ENCODE measurements at places on chromosomes 3 and 15. TPM values are rescaled to one million over a fixed set of nuclear protein-coding genes. Genes with fewer than 3 reads are reported as not detected.

Gene RTP1
- 0.61 TPM for total RNA-seq

Gene RBP2
- total RNA-seq, result not detected

Gene AGBL1
- total RNA-seq, result 1.1 TPM

Gene PLAAT1
- total RNA-seq, result 9.3 TPM

Gene TNFAIP8L3
- 3.8 TPM for total RNA-seq

Gene BOC
- 57.0 TPM for total RNA-seq

Gene LRRK1
- 5.3 TPM for total RNA-seq

Gene FSTL1
- total RNA-seq, result 722 TPM

Gene LARP6
- total RNA-seq, result 32.6 TPM

Gene ABI3BP
- 43.4 TPM for total RNA-seq

Gene HES1
- total RNA-seq, result 37.7 TPM

- DNase-seq, result no peak
These were observed 35.0 kb downstream of the SPSB4 start for GRCh38 chr3:141086188-141086587.

- no peak for DNase-seq
These were observed 15.7 kb downstream of the KLHL18 start for GRCh38 chr3:47298439-47298838.

- no peak for DNase-seq
These were observed 31.5 kb downstream of the NLGN1 start for GRCh38 chr3:173429076-173429475.

DNA sequence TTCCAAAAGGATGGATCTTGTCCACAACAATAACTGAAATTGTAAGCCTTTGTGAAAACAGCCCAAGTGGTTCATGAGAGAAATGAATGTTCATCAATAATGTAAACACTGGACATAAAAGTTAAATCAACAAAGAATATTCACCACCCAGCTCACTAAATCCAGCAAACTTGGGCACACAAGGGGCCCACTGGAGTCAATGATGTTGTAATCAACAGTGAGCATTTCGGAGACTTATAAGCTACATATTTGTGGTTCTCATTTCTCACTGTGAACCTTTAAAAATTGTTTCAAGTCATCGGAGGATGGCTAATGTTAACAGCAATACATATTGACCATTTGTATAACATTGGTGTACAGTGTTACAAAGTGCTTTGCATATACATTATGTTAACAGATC lies 63.1 kb downstream of the VGLL4 start:
- DNase-seq, result no peak

DNA sequence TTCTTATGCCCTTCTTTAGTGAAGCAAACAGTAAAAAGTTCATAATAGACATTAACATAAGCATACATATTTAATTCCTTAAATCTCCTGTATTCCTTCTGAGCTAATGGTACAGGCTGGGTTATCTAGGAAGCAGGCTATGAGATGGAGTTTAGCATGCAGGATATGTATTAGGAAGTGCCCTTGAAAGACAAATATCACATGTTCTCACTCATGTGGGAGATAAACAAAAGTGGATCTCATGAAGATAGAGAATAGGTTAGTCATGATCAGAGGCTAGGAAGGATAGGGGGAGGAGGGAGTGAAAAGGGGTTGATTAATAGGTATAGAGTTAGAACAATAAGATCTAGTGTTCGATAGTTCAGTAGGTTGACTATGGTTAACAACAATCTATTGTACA lies 105.4 kb downstream of the CLASP2 start:
- no peak for DNase-seq

GRCh38 chr3:380801-381200 lies 184.2 kb downstream of the CHL1 start:
- DNase-seq, result no peak

DNA sequence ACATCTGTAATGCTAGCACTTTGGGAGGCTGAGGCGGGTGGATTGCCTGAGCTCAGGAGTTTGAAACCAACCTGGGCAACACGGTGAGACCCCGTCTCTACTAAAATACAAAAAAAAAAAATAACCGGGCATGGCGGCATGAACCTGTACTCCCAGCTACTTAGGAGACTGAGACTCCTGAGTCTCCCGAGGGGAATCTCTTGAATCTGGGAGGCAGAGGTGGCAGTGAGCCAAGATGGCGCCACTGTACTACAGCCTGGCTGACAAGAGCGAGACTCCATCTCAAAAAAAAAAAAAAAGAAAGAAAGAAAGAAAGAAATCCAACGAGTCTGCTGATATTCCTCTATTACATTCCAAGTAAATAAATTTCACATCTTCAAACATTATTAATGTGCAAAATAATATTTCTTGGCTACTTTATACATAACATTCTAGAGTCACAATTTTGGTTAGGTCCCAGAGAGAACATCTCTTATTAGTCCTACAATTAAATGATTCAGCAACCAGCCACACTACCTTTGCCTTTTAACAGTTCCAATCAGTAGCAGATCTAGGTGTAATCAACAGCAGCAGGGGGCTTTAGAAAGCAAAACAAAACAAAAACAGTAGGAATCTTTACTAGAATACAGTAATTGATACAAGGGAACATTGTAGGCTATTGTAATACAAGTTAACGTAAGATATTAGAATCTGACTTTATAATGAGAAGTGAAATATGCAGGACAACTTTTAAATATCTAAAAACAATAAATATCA lies 195.8 kb downstream of the TBC1D5 start:
- DNase-seq, result no peak

DNA sequence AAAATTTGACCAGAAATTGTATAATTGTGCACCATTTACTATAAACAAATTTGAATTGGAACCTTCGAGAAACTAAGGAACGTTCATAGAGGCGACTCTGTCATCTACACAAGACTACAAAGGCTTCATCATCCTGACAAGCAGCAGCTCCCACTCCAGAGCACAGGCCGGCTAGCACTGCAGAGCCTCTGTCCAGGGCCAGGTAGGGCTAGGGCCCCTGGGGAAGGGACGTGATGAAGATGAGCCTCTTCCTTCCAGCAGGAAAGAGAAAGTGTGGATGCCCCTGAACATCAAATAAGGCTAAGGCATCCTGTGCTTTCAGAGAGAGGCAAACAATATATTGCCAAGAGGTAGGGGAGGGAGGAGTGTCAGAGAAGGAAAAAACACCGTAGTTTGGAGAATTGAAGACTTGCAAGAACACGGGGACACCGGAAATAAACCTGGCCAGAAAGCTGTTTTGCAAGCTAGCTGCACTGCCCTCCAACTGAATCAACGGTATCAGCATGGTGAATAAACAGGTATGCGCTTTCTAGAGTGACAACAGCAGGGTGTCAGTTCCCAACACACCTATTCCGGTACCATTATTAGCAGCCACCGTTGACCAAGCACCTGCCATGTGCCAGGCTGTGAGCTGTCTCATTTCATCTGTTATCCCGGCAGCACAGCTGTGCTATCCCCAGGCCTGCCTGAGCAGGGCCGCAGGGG lies 12.4 kb downstream of the XXYLT1 start:
- no peak for DNase-seq

- DNase-seq, result no peak
These were observed 84.3 kb downstream of the MB21D2 start for GRCh38 chr3:192833177-192833890.

- DNase-seq, result peak; percentile 90
These were observed 25.7 kb downstream of the RPLP1 start for GRCh38 chr15:69478259-69478781.

DNA sequence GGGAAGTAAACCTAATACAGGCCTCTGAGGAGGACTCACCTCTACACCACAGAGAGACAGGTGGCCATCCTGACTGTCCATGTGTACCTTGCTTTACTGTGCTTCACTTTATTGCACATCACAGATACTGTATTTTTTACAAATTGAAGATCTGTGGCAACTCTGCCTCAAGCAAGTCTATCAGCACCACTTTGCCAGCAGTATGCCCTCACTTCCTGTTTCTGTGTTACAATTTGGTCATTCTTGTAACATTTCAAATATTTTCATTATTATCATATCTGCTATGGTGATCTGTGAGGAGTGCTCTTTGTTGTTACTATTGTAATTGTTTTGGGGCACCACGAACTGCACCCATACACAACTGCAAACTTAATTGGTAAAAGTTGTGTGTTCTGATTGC lies 78.0 kb downstream of the BBX start:
- no peak for DNase-seq

- no peak for DNase-seq
These were observed 180.4 kb upstream of the CTNNB1 start for GRCh38 chr3:41018855-41019254.

DNA sequence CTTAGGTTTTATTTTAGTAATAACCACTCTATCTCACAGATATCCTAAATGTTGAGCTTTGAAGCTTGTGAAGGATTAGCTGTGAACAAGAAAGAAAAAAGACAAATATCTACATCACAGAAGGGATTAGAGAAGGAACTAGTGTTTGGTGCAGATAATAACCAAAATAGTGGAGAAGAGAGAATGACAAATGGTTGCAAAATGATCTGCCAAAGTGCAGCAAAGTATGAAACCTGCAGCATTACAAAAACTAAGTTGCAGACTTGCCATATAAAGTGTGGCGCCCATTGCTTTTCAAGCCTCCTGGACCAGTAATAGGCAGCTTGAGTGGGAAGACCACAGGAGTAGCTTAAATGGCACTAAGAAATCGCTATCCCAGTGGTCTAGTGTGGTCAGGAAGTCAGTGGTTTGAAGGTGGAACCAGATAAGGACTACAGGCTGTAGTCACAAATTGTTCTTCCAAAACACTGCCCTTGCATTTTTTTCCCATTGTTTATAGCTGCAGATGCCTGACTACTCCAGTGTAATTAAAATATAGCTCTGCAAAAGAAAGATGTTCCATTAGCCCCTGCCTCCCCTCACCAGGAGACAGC lies 20.7 kb downstream of the TPM1 start:
- no peak for DNase-seq

GRCh38 chr15:39180030-39180429 lies 400.8 kb upstream of the THBS1 start:
- DNase-seq, result no peak

Measured in spinal cord (tissue), 10 donors.